ENCODE measurements at places on chromosomes 1 and 21. TPM values are rescaled to one million over a fixed set of nuclear protein-coding genes. Genes with fewer than 3 reads are reported as not detected.

DNA sequence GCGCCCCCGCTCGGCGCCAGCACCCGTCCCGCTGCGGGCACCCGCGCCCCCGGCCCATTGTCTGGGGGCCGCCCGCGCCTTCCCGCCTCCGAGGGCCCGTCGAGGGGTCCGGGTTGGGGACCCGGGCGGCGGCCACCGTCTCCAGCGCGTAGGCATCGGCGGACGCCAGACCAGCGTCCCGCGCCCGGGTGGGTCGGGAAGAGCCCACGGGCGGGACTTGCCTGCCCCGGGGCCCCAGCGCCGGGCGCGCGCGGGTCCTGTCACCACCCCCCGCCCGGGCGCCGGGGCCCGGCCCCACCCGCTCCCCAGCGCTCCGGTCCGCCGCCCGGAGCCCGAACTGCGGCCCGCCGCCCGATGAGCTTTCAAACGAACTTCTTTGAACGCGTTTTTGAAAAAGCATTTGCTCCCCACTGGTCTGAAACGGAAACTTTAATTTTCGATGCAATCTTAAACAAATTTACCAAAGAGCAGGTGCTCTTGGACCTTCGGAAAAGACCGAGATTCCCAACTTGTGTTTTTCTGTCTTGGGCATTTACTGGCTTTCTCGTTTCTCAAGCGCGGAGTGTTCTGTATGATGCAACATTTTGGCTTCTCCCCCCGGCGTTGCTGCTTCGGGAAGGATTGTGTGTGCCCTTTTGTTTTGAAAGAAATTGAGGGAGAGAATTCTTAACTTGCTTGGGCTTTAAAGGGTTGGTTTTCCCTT, 615 bp downstream of the CLIC4 start:
- H3K27me3 ChIP-seq: no peaks in the 10 kb centered on the region
- H3K36me3 ChIP-seq: no peaks in the 10 kb centered on the region
- no peak for DNase-seq
- H3K4me3 ChIP-seq: peak overlapping the region; percentile 77
- peak overlapping the region; percentile 76 for H3K27ac ChIP-seq
- H3K4me1 ChIP-seq: peaks cover 35% of the 10 kb centered on the region

DNA sequence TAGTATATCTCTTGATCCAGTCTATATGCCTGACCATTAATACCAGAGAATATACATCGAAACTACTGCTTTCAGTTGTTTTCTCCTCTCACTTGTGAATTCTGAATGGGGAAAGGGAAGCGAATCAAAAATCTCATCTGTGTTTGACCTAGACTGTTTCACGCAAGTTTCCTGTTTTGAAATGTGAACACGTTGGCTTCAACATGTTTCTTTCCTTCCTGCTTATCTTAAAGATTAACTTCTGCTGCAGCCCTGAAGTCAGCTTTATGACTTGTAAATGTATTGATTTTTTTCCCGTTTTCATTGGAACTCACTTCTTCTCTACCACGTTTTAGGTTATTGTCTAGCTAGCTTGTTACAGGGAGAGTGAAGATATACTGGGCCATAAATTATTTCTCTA, 49.9 kb downstream of the SNX27 start:
- no peak overlapping the region for H3K4me3 ChIP-seq
- H3K4me1 ChIP-seq: no peaks in the 10 kb centered on the region
- H3K27me3 ChIP-seq: no peaks in the 10 kb centered on the region
- H3K27ac ChIP-seq: no peak overlapping the region
- DNase-seq: no peak
- peaks cover 10% of the 10 kb centered on the region for H3K36me3 ChIP-seq

DNA sequence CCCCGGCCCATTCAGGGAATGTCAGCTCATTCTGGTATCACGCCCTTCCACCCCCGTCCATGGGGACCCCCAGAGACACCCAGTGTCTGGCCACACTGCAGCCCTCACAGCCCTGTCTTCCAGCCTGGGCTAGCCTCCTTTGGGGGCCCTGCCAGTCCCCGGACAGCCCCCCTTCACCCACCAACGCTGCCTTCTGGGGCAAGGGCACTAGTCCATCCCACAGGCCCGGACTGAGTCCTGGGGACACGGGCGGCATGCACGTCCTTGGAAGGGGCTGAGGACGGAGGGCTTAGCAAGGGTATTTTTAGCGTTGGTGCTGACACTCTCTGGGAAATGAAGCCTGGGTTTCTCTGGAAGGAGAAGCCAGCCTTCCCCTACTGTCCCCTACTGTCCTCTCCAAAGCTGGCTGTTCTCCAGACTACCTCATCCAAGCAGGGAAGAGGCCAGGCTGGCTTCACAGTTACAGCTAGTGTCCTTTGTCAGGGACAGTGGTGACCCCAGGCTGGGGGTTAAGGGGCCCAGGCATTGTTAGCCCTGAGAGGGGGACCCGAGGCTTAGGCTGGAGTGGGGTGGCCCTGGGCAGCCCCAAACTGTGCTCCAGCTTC, 39.5 kb downstream of the COQ8A start:
- no peaks in the 10 kb centered on the region for H3K36me3 ChIP-seq
- H3K4me1 ChIP-seq: no peaks in the 10 kb centered on the region
- DNase-seq: no peak

GRCh38 chr1:68826836-68827235, 330.0 kb upstream of the DEPDC1 start:
- no peak overlapping the region for H3K4me3 ChIP-seq
- no peaks in the 10 kb centered on the region for H3K4me1 ChIP-seq
- H3K27ac ChIP-seq: no peak overlapping the region
- H3K27me3 ChIP-seq: no peaks in the 10 kb centered on the region
- no peak for DNase-seq

DNA sequence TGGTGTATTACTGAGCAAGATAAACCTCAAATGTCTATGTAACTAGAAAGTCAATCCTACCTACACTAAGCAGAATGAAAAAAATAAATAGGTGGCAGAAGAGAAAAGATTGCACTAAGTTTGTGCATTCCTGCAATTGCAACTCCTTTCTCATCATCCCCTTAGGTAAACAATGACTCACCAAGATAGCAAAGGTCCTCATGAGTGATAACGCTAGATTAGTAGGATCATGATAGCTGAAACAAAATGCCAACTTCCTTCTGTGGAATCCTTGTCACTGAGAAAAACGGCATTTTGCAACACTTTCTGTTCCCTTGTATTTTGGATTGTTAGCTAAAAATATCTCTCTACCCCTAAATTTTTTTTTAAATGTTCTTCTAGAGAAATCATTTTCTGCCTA, 20.0 kb upstream of the FCER1A start:
- H3K36me3 ChIP-seq: no peaks in the 10 kb centered on the region
- H3K4me1 ChIP-seq: no peaks in the 10 kb centered on the region
- no peaks in the 10 kb centered on the region for H3K27me3 ChIP-seq
- no peak overlapping the region for H3K4me3 ChIP-seq

GRCh38 chr1:68166348-68166747, 66.0 kb downstream of the WLS start:
- H3K36me3 ChIP-seq: no peaks in the 10 kb centered on the region
- no peaks in the 10 kb centered on the region for H3K4me1 ChIP-seq
- no peak for DNase-seq
- H3K27me3 ChIP-seq: no peaks in the 10 kb centered on the region

DNA sequence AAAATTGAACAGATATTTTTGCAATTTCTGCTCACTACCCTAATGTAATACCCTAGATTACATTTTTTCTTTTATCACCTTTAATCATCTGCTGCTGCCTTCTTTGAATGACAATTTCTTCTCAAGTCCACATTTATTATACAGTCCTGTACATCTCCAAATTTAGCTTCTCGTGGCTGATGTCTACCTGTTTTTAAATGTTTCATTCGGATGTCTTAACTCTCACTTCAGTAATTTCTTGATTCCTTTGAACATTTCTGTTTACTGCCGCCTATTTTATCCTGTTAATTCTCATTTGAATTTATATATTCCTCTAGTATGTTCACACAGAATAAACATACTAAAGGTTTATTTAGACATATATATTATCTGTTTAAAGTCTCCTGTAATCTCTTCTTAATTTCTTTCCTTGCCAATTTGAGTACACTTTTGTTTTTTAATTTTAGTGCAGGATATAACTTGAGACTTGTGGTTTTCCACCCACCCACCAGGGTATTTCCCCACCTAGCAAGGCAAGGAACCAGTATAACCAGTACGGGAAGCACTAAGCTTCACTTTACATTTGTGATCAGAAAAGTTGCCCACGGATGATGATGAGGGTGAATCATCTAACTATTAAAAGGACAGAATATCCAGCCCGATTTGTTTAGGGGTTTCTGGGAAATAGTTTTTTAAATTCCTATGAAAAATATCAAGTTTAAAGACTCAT, 12.7 kb downstream of the INSL5 start:
- no peak for DNase-seq
- no peak overlapping the region for H3K27ac ChIP-seq
- no peak overlapping the region for H3K4me3 ChIP-seq
- no peaks in the 10 kb centered on the region for H3K36me3 ChIP-seq
- no peaks in the 10 kb centered on the region for H3K27me3 ChIP-seq
- H3K4me1 ChIP-seq: no peaks in the 10 kb centered on the region

GRCh38 chr1:204326771-204327300, 32.9 kb downstream of the PLEKHA6 start:
- H3K27ac ChIP-seq: no peak overlapping the region
- no peaks in the 10 kb centered on the region for H3K4me1 ChIP-seq
- no peaks in the 10 kb centered on the region for H3K27me3 ChIP-seq
- no peak overlapping the region for H3K4me3 ChIP-seq
- no peaks in the 10 kb centered on the region for H3K36me3 ChIP-seq

DNA sequence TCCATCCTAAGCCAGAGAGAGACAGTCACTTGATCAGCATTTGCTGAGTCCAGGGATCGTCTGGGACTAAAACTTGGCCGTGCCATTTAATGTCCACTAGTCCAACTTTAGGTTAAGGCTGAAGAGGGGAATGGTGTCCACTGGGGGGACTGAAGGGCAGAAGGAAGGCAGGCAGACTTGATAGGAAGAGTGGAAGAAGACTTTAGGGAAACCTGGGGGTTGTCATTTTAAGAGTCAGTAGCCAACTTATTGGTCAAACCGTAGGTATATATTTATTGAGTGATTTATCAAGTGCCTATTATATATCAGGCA, 1.3 kb upstream of the LMOD1 start:
- no peak overlapping the region for H3K27ac ChIP-seq
- peaks cover 13% of the 10 kb centered on the region for H3K27me3 ChIP-seq
- no peak for DNase-seq
- H3K36me3 ChIP-seq: no peaks in the 10 kb centered on the region
- H3K4me1 ChIP-seq: no peaks in the 10 kb centered on the region

Gene GPR25
- not detected for total RNA-seq

Gene PRAMEF17
- total RNA-seq: not detected

Gene ALX3
- not detected for total RNA-seq

Gene BLZF1
- 7.2 TPM for total RNA-seq

Gene NBPF20
- total RNA-seq: 1.1 TPM
